ENCODE measurements at places on chromosomes 3 and 15.

DNA sequence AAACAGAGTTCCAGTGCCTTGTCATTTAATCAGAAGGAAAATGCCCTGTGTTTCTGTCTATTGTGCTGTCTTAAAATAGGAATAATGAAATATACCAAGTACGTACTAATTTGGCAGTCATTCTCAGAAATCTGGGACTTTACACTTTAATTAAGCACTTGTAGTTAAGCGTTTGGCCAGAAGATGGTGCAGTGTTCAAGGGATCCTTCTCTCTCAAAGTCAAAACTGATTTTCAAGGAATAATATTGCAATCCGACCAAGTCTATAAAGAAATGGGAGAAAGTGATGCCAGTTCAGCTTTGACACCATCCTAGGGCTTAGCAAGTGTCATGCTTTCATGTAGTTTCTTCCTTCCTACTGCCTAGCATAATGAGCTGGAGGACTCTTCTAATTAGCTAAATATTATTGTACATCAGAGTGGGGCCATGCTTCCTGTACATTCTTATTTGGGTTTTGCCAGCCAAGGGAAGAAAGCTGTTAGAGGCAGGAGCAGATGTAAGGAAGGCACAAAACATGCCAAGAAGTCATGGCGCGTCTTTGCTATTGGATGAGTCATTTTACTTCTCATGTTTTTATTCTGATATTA is 64.8 kb downstream of the SAMMSON start:
- DNase-seq, result peak; percentile 47

DNA sequence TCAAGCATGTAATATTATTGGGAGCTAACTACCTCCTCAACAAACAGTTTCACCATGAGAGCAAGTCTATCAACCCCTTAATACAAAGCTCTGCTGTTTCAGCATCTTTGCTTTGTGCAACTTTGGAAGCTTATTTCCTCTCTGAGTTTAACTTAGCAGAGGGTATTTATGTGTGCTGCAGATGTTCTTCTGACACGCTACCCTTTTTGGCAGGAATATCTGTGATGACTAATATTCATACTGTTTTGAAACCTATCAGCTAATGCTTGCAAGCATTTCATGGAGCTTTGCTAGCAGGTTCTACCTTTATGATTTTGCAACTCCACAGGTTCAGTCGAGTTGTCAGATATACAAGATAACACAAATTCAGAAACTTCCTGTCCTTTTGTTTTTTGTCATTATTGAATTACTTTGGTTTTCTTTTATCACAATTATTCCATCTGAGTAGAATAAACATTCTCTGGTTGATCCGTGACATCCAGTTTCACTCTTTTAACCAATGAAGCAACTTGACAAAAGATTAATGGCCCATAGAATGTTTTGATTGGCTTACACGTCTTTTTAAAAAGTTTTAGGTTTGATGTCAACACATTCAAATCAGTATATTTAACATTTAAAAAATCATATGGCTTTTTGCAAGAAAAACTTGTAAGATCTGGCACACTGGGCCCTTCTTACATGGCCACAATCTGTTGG is 1.7 kb upstream of the SLC9A9 start:
- DNase-seq, result no peak

- DNase-seq, result no peak
Observed at GRCh38 chr3:61908382-61908781, 347.0 kb downstream of the PTPRG start.

DNA sequence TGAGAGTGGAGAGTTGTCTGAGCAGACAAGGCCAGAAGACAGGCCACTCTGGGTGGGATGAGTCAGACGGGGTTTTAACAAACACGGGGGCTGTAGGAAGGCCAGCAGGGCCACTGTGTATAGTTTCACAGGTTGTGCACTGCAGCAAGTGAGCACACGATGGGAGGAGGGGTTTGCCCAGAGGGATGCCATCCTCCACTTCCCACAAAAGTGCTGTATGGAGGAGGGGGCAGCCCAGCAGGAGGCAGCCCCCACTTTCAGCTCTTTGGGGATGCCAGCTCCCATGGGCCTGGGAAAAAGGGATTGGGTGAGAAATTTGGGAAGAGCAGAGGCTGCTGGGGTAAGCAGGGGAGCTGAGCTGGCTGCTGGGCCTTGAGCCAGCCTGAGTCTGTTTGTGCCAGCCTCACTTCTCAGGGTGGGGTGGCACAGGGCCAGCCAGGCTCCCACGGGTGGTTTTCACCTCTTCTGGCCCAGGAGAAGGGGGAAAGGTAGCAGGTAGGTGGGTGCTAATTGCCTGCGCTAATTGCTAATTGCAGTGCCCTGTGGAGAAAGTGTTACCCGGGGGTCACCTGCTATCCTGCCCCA is 6.7 kb downstream of the ZBTB47 start:
- DNase-seq, result no peak

DNA sequence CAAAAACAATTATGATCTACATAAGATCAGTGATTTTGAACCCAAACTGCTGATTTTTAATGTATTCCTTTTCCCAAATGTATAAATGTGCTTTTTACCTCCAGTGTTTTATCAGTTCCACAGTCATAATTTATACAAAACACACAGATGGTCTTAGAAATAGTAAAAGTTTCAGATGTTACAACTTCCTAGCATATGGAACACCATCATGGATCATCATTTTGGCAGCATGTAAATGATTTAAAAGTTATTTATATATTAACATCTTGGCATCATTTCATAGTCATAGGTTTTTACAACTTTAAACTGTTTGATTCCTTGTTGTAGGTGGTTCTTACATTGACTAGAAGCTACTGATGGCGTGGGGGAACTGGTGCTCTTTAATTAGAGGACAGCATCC is 1025.3 kb downstream of the ROBO1 start:
- no peak for DNase-seq

Data from neural progenitor cell (in vitro differentiated cells).